ENCODE measurements at places on chromosomes 13 and 19.
A peak's percentile ranks its signal among the peaks of the same experiment; 100 is the strongest.

- peak; percentile 34 for DNase-seq
These were observed 630 bp downstream of the RAP2A start for GRCh38 chr13:97434397-97435201.

GRCh38 chr19:17757125-17757524 is 5.8 kb downstream of the FCHO1 start:
- peak; percentile 71 for DNase-seq

- DNase-seq = peak; percentile 88
These were observed 61.2 kb downstream of the MLLT1 start for GRCh38 chr19:6218491-6219146.

GRCh38 chr19:15292140-15292539 is 40.2 kb downstream of the BRD4 start:
- DNase-seq = no peak

DNA sequence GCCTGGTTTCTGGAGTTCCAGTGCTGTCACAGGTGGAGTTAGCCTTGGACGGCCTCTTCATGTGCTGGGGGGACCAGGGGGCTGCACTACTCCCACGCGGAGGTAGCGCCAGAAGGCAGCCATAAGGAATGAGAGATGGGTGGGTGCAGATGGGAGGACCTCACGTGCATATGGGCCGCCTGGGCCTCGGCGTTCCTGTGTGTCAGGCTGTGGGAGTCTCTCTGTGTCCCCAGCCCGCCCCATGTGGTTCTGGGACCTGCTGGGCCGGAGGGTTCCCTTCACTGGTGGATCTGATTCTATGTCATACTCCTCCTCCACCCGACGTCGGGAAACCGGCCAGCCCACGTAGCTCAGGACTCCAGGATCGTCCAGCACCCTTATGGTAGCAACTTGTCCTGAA is 149.0 kb upstream of the SOX1 start:
- DNase-seq = no peak

DNA sequence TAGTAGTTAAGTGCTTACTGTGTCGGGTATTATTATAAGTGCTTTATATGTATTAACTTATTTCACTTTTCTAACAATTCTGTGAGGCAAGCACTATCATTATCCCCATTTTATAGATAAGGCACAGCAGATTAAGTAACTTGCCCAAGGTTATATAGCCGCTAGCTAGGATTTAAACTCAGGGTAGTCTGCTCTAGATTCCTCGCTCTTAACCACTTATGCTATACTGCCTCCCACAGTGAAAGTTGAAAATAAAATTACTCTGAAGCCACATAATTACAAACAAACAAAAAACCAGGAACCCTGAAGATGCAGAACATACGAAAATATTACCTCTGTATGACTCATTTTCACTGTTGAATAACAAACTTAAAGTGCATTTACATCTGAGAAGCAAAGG is 3.9 kb downstream of the TEX30 start:
- DNase-seq = no peak

GRCh38 chr13:91326146-91326545 is 21.3 kb upstream of the MIR17HG start:
- no peak for DNase-seq
